Activated T-helper 1 cell treated with anti-CD3 and anti-CD28 coated beads, Interleukin-2, amount 50 U/mL, for 16 hours (primary cell): ENCODE measurements at places on chromosomes 6 and 20.

DNA sequence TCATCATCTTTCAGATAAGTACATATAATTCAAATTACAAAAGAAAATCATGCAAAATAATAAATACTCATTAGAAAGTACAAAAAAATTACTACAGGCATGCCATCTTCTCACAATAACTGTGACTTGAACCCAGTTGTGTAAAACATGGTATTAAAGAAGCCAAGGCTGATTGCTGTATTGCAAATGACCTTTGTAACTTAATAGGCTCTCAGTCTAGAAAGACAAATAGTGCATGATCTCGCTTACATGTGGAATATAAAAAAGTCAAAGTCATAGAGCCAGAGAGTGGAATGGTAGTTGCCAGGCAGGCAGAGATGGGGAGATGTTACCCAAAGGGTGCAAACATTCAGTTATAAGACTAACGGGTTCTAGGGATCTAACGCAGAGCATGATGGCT, 626.1 kb downstream of the COL12A1 start:
- no peak for DNase-seq

- no peak for DNase-seq
Measured at GRCh38 chr6:96276856-96277255, 244.8 kb upstream of the UFL1 start.

DNA sequence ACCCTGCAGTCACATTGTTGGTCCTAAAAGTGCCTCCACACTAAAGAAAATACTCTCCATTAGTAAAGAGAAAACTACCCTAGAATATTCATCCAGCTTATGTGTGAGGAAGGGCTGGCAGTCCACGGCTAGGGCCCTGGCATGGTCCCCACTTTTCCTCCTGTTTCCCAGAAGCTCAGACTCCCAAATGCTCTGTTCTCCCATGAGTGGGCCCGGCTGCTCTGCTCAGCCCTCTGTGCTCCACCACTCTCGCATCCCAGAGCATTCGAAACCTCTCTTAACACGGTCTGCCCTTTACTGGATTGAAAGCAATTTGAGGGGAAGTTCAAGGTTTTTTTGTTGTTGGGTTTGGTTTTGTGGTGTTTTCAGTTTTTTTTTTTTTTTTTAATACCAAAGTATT, 61.8 kb downstream of the APCDD1L start:
- no peak for DNase-seq

DNA sequence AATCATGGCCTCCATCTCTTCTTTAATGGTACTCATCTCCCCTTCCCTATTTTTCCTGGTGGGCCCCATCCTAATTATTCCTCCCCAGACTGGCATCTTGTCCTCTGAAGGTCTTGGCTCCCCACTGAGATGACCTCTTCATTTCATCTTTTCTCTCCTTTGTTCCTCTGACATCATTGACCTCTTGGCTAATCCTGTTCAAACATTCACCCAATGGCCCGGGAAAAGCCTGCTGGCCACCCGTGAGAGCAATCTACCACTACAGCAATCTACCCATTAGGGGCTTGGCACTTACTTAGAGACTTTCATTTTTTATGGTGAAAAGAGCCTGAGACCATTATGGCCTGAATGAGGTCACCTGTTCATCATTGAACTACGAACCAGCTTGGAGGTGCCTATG, 130.8 kb downstream of the DNAH8 start:
- DNase-seq, result no peak

DNA sequence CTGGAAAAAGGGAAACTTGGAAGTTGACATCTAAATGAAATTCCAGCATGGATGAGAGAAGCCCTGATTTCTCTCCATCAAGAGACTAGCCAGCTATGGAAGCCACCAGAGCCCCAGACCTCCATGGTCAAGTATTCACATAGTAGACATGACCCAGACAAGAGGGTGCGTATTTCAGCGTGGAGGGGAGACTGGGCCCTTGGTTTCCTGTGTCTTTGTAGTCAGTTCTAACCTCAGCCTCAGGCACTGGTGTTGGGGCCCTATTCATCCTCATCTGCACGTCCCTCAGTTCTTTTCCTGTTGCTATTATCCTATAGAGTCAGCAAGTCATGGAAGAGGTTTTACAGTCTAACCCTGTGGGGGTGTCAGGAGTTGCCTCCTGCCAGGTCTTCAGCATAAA, 12.5 kb downstream of the GNL1 start:
- no peak for DNase-seq

GRCh38 chr6:43304361-43304760, 4.3 kb downstream of the CRIP3 start:
- no peak for DNase-seq

DNA sequence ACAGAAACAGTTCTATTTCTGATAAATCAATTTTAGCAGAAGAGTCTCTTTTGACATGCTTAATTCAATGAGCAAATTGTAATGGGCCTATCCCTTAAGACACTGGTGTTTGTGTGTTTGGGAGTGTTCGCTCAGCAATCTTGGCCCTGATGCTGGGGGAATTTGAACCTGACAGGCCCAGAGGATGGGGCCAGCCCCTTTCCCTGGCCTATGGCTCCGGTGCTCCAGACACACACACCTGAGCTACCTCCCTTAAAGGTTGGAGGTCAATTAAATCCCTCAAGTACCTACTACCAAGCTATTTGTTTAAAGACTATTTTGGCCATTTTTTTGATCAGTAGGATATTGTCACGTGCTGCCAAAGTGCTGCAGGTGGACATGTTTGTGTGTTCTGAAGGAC, 549.3 kb downstream of the PRKN start:
- no peak for DNase-seq

- DNase-seq, result no peak
Measured at GRCh38 chr6:3899970-3900439, 50.8 kb downstream of the FAM50B start.

GRCh38 chr20:34999021-34999451, 43.4 kb downstream of the MYH7B start:
- DNase-seq, result no peak

- DNase-seq, result no peak
Measured at GRCh38 chr20:13294522-13294921, 73.4 kb downstream of the ISM1 start.

GRCh38 chr6:16649890-16650289, 111.4 kb downstream of the ATXN1 start:
- no peak for DNase-seq

GRCh38 chr6:108546079-108547049, 14.4 kb upstream of the FOXO3 start:
- DNase-seq, result no peak

DNA sequence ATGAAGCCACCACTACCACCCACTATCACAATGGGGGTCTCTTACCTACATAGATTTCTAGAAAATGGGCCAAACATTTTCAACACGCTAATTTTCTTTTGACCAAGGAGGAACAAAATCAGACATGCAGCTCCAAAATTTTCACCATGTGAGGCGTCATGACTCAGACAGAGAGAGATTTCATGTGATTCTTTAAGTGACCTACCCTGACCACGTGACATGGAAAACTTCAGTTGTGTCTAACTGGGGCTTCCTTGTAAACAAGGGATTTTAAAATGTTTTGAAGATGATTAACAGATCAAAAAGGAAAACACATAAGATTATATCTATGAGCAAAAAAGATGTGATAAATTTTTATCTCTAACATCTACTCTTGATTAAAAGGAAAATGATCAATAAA, 199.2 kb downstream of the TBXT start:
- no peak for DNase-seq

- DNase-seq, result no peak
Measured at GRCh38 chr6:136160250-136160649, 89.9 kb downstream of the MTFR2 start.

- DNase-seq, result no peak
Measured at GRCh38 chr6:79070206-79070825, 7.7 kb downstream of the PHIP start.

GRCh38 chr20:38842558-38842981, 37.1 kb downstream of the PPP1R16B start:
- peak; percentile 42 for DNase-seq

DNA sequence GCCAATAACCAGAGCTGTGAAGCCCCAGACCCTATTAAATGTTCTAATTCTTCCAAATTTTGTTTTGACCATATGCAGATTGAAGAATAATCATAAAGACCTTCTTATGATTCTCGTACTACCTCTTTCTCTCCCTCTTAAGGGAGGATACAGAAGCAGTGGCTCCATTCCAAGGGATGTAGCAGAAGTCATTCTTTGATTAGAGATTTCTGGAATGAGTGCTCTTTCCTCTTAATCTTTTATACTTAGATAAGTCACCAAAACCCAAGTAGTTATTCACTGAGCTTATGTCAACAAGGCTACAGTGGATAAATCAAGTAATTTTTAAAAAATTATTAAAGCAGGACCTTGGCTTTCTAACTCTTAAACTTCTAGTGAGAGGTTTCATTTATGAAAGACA, 266.0 kb upstream of the STXBP5 start:
- DNase-seq, result no peak

DNA sequence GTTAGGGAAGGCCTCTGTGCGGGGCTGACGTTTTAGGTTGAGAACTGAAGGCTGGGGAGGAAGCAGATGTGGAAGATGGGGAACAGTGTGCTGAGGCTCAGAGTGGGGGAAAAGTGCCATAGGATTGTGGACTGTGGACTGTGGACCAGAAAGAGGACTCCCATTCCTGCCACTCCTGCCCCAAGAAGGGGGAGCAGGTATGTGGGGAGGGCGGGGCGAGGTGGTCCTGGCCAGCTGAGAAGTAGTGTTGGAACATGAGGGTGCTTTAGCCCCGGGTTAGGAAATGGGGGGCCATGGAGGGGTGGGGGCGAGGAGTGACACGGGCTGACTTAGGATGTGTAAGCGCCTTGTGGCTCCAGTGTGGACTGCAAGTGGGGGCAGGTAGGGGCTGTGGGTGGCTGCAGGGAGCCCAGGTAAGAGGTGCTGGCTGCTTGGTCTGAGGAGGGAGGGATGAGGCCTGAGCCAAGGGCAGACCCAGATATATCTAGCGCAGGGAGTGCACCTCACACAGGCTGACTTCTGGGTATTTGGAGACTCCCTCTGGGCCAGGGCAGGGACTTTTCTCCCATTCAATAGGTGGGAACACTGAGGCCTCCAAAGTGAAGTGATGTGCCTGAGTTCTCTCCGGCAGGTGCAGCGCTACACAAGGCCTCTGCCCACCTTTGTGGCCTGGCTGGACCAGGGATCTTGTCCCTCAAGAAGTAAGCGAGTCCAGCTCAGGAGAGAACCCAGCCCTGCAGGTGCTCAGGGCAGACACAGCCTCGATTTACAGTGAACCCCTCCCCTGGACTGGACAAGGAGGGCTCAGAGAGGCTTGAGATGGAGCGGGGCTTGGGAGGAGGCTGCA, 76.6 kb upstream of the TOX2 start:
- DNase-seq, result no peak

DNA sequence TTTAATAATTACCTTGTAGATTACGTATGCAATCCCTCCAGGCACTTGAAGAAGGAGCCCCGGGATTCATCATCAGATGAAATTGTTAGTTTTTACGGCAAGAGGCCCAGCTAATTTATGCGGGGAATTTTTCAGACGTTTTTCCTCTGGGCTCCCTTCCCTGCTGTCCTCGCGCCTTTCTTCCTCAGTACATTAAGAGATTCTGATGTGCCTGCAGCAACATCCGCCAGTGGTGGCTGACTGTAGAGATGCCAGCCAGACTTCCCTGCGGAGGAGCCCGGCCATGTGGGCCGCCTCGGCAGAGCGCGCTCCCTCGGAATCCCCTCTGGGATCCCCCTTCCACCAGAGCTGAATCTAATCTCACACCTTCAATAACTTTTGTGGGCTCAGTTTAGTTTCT, 46.4 kb upstream of the POU3F2 start:
- DNase-seq, result no peak

GRCh38 chr20:53934421-53935343, 135.7 kb downstream of the BCAS1 start:
- DNase-seq, result no peak

- no peak for DNase-seq
Measured at GRCh38 chr20:32477594-32478512, 107.3 kb downstream of the NOL4L start.

DNA sequence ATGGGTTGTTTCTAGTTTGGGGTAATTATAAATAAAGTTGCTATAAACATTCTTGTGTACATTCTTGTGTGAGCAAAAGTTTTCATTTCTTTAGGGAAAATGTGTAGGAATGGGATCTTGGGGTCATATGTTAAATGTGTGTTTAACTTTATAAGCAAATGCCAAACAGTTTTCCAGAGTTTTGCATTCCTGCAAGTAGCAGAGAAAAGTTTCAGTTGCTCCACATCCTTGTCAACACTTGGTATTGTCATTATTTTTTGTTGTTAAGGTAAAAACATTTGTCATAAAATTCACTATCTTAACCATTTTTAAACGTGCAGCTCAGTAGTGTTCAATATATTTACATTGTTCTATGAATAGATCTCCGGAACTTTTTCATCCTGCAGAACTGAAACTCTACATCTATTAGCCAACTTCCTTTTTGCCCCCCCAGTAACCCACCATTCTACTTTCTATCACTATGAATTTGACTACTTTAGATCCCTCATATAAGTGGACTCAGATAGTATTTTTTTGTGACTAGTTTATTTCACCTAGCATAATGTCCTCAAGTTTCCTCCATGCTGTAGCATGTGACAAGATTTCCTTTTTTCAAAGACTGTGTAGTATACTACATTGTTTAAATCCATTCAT, 48.4 kb downstream of the PHACTR2 start:
- no peak for DNase-seq

GRCh38 chr6:63403725-63404124, 83.9 kb upstream of the LGSN start:
- no peak for DNase-seq

DNA sequence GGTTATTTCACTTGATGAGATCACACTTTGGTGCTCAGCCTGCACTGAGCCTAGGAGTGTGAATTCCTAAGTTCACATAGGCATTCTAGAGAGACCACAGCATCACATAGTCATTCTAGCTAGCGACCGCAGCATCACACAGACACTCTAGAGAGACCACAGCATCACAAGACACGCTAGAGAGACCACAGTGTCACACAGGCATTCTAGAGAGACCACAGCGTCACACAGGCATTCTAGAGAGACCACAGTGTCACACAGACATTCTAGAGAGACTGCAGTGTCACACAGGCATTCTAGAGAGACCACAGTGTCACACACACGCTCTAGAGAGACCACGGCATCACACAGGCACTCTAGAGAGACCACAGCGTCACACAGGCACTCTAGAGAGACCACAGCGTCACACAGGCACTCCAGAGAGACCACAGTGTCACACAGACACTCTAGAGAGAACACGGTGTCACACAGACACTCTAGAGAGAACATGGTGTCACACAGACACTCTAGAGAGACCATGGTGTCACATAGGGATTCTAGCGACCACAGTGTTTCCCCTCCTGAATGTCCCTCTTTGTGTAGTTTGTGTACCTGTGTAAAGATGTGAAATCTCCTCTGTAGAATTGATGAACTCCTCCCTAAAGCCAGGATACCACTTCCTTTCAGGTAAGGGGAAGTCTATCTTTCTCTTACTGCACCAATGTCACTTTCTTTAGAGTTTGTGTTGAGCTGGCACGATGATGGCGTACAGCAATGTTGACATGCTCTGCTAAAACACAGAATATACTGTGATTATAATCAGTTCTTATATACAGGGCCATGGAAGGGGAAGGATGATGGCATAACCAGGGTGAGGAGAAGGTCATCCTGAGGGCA, 169.4 kb downstream of the ZDHHC14 start:
- no peak for DNase-seq
